Choroid plexus epithelial cell (primary cell): ENCODE measurements at places on chromosomes 5 and 9.

- no peak for DNase-seq
These were observed 116.8 kb downstream of the PBX3 start for GRCh38 chr9:125863923-125864322.

- DNase-seq: no peak
These were observed 130.5 kb upstream of the ZNF608 start for GRCh38 chr5:124876983-124877382.

- no peak for DNase-seq
These were observed 27.3 kb downstream of the NIPAL4 start for GRCh38 chr5:157487358-157487757.

DNA sequence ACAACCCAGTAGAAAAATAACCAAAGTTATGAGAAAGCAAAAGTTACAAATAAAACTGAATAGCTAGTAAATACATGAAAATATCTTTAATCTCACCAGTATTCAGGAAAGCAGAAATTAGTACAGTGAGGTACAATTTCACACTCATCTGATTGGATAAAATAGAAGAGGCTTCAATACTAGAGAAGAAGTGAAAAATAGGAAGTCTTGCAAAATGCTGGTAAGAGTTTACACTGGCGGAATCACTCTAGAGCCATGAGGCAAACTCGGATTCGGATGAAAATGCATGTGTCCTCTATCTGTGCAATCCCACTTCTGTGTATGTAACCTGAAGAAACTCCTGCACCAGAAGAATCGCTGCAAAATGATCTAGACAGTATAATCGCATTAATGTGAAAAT, 128.9 kb downstream of the CCDC192 start:
- DNase-seq: no peak

- no peak for DNase-seq
These were observed 1913.7 kb upstream of the WWC1 start for GRCh38 chr5:166377756-166378155.

GRCh38 chr5:13250464-13251291, 693.8 kb downstream of the DNAH5 start:
- DNase-seq: no peak

GRCh38 chr9:122206118-122207046, 22.4 kb downstream of the LHX6 start:
- DNase-seq: peak; percentile 89
